ENCODE measurements at places on chromosomes 4 and X.
A peak's percentile ranks its signal among the peaks of the same experiment; 100 is the strongest.

DNA sequence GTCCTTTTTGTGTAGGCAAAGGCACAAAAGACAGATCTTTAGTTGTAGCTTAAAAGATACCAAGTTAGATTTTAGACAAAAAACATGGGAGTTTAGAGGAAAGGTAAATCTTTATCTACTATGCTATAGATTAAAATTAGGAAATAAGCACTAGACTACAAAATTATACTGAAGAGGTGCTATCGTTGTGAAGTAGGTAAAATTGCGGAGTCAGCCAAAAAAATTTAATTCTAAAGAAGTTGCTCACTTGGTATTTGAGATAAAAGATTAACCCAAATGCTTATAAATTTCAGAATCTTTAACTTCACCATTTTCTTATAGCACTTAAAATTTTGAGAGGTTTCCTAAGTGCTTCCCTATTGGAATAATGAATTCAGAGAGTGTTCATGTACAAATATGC is 604.1 kb downstream of the GRXCR1 start:
- DNase-seq: no peak

DNA sequence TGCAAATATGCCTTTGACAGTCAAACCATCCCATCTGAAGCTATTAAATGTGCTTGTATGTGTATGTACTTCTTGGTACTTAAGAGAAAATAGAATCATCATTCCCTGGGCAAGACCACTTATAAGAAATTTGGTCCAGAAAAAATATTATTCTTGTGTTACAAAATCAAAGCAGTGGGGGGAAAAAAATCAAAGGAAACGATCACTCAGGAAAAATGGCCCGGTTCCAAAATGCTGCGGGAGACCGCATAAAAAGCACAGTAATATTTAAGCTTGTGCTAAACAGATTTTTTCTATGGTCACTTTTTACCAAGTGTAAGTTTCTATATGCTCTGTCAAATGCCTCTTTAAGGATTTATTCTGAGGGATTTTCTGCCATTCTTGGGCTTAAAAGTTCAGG is 36.1 kb downstream of the RAI2 start:
- DNase-seq: no peak

DNA sequence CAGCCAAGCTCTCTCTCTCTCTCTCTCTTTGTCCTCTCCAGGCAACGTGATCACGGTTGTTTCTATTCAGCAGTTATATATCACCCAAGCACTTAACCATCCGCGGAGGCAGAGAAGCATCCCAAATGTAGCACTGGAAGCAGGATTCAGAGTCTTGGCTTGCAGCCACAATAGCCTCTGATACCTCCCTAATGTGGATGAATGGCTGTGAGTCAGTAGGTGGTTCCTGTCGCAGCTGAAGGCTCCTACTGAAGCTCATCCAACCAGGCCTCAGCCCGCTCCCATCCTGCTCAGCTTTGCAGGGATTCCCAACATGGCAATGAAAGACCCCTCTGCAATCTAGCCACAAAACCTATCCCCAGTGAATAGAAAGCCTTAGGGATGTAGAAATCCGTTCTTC is 5.1 kb downstream of the HS6ST2 start:
- DNase-seq: peak; percentile 58

DNA sequence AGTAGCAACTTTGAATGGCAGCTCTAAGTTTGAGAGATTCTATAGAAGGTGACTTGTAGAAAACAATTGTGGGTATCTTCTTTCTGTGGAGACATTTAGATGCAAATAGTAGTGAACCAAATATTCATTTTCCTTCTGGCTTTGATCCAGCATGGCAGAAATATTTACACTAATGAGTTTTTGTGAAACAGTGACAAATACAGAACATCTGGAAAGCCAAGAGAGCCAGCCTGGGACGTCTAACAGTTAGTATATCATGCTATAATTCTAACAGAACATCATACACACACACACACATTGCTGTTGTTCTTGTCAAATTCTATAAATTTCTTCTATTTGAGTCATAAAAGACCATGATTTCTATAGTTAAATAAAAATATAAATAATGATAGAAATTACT is 1777.9 kb downstream of the ARAP2 start:
- DNase-seq: no peak

DNA sequence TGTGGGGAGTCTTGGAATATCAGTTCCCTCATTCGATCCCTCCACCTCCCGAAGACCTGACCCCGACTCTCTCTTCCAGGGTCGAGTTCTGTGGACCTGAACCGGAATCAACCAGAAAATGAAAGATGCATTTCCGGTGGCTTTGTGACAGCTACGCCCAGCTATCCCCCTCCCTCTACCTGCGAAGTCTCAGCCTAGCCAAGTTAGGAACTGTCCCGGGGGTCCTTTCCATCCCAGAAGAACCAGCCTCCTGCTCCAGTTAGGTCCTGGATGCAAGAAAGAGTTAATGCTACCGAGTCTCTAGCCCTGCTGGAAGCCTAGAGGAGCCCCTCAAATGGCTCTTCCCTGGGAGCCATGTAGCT is 13.4 kb upstream of the ETDC start:
- DNase-seq: no peak

DNA sequence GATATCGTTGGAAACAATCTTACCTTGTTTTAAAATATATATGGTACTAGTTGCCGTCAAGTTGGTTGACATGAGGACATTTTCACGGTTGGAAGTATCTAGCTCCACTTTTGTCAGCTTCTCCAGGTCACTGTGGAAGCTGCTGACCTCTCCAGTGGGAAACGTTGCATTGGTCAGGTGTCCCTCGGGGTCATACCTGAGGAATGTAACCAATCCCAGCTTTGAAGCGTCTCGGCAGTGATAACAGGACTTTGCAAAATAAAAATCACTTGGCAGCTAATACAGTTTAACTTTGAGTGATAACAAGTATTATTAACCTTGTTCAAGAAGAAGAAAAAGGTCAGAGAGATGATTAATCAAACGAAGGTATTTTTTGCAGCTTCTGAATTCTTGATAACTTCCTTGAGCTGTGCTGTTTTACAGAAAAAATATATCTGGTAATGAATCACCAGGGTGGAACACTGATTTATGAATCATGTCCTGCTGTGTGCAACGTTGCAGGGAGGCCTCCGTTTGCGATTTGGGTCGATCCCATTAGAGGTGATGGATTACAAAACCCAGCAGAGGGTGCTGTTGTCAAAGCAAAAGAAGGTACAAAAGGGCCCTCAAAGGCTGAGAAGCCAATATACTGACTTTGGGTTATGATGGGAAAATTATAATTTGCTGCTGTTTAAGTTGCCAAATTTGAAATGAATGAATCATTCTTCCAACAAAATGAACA is 60.1 kb downstream of the SH2D1A start:
- peak; percentile 63 for DNase-seq

DNA sequence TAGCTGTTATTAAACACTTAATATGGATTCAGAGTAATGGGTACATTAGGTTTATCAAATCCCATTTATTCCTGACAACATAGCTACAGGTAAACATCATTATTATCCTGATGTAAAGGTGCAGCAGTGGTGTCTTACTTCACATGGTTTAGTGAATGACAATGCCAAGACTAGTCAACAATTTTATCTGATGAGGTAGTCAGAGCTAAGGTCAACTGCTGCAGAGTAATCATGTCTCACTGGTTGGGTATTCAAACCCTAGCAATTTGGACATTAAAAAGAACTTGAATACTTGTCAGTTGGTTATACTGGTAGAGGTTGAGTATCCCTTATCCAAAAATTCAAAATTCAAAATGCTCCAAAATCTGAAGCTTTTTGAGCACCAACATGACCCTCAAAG is 117.6 kb downstream of the MAB21L2 start:
- no peak for DNase-seq

GRCh38 chr4:75654905-75655304 is 18.3 kb downstream of the G3BP2 start:
- DNase-seq: no peak

DNA sequence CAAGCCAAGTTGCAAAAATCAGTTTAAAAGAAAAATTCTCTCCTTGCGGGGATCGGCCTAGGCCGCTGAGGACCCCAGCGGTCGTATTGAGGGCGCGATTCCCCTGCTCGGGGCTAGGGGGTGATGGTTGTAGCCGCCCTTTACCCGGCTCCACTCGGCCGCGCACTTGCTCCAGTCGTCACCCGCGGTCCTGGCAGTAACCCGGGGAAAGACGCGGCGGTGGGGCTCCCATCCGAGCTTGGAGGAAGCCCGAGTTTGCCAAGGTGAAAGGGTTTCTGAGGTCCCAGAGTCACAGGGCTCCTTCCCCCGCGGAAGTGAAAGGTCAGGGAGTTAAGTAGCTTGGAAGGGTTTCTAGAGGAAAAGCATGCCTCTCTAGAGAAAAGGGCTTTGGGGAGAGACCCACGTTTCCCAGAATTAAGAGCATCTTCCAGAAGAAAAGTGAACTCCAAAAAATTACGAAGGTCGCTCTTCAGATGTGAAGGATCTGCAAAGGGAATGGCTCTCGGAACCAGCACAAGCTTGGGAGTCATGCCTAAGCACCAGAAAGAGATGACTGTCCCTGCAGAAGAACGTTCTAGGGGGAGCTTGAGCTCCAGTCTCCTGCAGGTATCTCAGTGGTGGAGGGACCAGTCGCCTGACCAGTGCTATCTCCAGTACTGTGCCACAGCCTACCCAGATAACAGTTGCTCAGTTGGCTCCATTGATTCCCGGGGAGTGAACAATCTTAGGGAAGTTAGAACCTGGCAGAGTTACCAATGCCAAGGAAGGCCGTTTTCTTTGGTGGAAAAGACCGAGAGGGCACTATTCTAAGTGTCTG is 875 bp downstream of the LAP3 start:
- peak; percentile 9 for DNase-seq

DNA sequence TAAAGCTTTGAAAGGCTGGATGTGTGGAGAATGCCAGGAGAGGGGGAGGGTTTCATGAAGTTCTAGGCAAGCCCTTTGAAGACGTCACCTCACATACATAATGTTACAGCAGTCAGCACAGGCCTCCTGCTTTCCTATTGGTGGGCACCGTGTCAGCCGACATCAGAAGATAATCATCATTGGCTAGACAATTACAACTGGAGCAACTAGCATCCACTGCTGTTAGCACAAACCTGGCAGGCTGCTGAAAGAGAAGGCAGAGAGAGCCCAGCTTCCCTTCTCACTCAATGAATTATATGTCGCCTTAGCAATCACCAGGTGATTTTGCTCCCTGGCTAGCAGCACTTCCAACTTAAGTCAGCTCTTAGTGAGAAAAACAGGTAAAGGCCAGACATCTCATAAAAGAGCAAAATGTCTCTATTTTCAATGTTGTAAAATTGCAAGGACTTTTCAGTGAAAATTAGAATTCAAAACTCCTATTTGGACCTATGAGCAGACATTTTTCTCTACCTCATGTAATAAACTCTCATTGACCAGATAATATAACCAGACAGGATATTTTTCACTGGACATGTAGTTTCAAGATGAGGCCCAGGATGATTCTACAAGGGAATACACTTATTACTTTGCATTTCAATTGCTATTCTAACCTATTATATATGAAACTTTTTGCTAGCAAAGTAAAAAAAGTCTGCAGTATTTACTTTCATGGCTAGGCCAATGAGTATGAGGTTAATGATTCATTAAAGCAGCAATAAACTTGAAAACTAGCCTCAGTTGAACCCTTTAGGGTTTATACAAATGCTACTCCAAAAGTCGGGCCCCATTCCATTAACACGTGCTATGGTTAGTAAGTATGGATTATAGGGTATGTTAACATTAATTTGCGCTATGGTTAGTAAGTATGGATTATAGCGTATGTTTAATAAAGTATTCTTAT is 4.3 kb downstream of the ELOVL6 start:
- peak; percentile 82 for DNase-seq

DNA sequence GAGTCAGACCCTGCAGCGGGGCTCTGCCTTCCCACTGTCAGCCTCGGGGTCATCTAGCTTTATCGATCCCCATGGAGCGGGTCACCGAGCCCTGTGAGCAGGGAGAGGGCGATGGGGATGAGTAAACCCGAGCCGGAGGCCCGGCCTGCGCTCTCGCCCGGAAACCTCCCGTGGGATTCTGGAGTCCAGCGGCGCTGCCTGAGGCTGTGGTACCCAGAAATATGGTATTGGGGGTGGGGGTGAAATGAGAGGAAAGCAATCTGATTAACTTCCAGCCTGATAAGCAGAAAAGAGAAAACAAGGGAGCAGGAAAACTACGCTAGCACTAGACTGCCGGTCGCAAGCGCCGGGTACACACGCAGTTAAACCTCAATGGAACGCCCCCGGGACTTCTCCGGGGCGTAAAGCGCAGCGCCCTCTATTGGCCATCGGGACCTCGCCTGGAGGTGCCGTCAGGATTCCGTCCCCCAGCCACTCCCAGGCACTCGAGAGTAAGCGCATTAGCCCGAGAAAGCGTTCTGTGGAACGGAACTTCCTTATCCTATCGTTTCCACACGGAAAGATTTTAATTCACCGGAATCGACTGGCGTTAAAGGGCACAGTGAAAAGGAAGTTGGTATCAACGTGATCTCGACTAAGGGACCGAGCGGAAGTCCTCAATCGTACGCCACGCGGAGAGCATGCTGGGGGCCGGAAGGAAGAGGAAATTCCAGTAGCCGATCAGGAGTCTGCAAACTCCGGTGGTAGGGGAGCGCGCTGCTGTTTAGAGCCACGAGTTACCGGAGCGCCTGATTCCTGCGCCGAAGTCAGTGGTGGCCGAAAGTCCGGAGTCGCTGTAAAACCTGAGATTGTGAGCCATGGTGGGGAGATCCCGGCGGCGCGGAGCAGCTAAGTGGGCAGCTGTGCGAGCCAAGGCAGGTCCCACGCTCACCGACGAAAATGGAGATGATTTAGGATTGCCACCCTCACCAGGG is at the start of gene UTP3:
TSS of gene UTP3 (plus strand) at position 712 of the 974 bp plus-strand sequence. CDS start at position 858, 146 bp downstream.
- peak; percentile 99 for DNase-seq
